ENCODE measurements at places on chromosomes 3 and 15. TPM values are rescaled to one million over a fixed set of nuclear protein-coding genes. Genes with fewer than 3 reads are reported as not detected.
A peak's percentile ranks its signal among the peaks of the same experiment; 100 is the strongest.

DNA sequence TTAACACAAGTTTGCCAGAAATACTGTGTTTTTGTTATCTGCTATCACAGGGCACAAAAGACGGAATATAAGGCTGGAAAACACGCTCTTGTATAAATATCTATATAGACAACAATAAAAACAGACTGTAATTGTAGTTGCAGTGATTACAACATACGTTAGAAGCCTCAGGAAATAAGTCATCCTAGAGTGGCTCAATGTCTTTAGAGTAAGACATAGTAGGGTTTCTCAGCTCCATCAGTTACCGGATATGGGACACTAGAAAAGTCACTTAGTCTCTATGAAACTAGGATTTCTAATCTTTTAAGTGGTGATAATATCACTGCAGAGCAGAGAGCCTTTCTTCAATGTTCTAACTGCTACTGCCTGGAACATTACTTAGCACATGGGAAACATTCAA, 208.8 kb downstream of the STAG1 start:
- DNase-seq = no peak

DNA sequence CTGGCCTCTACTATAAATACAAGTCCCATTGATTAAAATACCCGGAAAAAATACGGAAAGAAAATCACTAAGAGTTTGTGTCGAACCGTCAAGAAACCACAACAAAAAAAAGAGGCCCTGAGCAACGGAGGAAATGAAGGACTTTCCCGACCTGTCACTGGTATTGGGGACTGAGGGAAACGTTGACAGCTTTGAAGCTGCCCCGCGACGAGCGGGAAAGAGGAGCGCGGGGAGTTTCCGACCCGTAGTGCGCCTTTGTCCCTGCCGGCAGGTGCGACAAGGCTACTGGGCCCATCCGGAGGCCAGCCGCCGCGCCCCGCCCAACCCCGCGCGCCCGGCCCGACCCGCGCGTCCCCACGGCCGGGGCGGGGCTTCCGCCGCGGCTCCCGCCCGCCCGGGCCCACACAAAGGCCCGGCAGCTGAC, 416 bp downstream of the PBRM1 start:
- peak; percentile 62 for DNase-seq

DNA sequence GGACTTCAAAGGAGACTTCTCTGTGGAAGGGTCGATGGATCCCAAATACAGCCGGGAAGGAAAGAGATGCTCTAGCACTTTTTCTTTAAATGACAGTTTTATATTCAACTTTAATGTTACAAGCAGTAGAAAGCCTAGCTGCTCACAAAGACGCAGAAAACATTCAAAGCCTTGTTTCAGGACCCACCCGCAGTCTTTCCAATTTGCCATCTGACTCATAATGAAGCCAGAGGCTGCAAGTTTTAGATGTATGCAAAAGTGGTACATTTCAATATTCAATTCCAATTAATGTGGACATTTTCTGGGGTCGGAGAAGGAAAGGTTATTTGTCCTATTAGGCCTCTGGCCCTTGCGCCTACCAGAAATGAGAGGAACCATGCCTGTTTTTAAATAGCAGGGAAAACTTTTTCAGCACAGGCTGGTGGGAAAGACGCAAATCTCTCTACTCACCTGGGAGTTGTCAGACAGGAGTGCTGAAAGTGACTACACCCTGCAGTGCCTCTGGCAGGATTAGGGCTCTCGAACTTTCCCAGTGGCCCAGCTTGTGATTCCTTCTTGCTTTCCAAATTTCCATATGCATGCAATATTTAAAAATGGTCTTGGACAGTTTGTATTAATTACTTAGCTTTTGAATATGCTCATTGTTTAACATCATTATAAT, 117.4 kb upstream of the MBNL1 start:
- DNase-seq = no peak

DNA sequence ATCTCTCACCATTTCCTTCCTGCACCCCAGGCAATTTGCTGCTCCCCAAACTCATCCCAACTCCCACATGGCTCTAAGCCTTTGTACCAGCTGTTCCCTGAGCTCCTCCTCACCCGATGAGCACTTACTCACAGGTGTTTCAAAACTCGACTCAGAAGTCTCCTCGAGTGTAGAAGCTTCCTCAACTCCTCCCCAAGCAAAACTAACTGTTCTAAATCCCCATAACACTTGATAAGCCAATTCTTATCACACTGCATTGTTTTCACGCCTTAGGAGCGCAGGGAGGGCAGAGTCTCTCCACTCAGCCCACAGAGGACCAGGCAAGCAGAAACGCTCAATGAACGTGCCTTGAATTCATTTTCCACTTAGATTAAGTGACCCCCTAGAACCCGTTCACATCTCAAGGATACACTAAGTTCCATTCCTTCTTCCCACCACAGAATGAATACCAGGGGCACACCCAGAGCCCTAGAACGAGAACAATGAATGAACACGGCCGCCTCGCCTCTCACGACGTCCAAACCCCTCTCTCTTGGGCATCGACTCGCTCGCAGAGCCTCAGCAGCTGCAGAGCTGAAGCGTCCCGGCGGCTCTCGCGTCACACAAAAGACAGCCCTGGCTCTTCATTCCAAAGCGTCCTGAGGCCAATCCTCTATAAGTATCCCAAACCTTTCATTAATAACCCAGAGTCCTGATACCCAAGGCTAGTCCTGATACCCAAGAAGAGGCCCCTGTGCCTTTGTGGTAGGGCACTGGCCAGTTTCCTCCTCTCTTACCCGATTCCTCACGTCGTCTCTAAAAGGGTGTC, 1.1 kb downstream of the RAF1 start:
- peak; percentile 35 for DNase-seq

- no peak for DNase-seq
Observed at GRCh38 chr15:39819533-39819932, 36.9 kb upstream of the FSIP1 start.

GRCh38 chr15:59885832-59886231, 118.3 kb upstream of the FOXB1 start:
- DNase-seq = no peak

DNA sequence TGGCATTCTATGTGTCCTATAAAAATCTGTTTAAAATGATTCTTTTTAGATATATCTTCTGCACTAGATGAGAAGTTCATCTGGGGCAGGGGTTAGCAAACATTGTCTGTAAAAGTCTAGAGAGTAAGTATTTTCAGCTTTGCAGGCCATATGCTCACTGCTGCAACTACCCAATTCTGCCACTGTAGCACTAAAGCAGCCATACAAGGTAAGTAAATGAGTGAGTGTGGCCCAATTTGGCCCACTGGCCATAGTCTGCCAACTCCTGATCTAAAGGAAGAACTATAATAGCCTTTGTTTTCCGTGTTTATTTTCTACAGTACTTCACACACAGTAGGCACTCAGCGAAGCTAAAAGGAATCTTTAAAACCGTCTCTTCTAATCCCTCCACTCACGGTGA, 42.3 kb downstream of the DLG1 start:
- DNase-seq = no peak

DNA sequence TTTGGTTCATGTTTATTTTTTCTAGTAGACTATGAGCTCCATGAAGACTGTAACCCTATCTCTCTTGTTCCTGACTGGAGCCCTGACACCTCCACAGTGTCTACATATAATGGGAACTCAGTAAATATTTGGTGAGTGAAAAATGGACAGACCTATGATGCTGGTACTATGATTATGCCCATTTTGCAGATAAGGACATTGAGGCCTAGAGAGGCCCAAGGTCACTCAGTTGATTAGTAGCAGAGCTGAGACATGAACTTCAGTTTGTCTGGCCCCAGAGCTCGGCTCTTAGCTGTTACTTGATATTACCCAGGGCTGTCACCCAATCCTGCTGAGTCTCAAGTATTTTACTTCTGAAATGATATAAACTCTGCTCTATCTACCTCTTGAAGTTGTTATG, 5.5 kb downstream of the EFCAB12 start:
- DNase-seq = no peak

- DNase-seq = no peak
Observed at GRCh38 chr3:66101901-66102300, 63.2 kb upstream of the MAGI1 start.

DNA sequence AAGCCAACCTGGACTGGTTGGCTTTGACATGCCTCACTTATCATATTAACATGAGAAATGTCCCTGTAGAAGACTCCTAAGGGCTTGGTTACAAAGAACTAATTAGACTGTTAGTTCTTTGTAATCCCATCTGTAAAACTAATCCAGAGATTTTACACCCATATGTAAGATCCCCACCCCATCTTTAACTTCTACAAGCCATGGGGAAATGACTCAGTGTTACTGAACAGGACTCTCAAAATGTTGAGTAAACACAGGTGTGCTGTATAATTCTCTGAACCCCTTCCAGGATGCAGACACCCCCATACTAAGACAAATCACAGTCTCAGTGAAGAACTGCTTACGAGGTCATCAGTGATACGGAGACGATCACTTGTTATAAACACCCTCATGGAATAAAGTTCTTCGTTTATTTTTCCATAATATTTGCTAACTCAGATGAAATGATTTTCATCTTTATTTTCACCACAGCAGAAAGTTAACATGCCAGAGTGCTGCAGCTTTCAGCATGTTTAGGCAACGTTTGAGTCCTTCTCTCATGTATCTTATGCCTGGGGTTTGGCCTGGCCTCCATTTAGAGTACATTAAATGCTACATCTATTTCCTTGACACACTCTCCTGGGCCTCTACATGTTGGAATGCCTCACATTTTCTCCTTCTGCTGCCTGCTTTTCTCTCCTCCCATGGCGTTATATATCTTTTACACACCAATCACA, 55.3 kb upstream of the LEKR1 start:
- no peak for DNase-seq

DNA sequence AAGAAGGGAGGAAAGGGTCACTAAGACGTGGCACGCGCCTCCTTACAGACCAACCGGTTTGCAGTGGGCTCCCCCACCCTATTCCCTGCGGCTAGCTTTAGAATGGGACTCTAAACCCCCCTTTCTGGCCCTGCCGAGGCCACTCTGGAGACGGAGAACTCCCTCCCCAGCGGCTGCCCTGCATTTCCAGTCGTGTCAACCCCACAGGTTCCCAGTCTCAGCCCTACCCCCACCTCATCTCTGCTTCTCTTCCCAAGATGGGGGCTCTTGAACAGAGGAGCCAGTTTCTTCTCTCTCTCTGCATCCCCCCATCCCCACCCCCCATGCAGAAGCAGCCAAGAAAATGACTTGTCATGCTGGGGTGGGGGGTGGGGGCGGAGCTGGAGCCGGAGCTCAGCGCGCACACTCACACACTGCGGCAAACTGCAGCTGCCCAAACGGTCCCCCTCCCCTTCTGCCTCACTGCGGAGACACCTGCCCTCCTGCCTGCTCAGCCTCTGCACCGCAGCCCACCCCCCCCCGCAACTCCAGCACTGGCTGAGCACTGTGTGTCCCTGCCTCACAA, 871 bp downstream of the MAP1A start:
- DNase-seq = peak; percentile 45

- no peak for DNase-seq
Observed at GRCh38 chr3:160278210-160278609, 53.0 kb downstream of the C3orf80 start.

- no peak for DNase-seq
Observed at GRCh38 chr15:49379996-49380395, 43.0 kb upstream of the FGF7 start.

- DNase-seq = no peak
Observed at GRCh38 chr3:53880396-53881345, 1.3 kb downstream of the ACTR8 start.

DNA sequence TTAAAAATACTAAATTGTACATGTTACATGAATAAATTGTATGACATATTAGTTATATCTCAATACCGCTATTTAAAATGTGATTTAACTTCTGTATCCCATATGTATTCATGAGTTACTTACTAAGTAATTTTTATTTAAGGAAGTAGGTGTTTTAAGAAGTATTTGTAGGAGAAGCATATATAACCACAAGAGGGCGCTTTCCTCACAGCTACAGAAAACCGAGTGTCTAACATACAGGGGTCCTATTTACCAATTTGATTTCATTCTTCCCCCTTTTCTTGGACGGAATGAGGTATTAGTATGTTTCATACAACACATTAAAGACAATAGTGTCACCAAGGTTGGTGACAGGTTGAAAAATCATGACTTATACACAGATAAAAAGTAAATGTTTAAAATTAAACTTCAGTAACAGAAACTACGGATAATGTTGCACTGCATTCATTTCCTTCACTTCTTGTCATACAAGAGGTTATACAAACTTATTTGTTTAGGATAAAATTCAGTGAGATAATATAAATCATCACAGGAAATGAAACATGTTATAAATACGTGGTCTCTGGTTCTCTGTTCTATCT, 253.6 kb downstream of the MAGI1 start:
- DNase-seq = peak; percentile 32

- DNase-seq = no peak
Observed at GRCh38 chr15:28974142-28974541, 88.4 kb downstream of the APBA2 start.

GRCh38 chr15:45429941-45430792, 51.8 kb upstream of the GATM start:
- peak; percentile 32 for DNase-seq

DNA sequence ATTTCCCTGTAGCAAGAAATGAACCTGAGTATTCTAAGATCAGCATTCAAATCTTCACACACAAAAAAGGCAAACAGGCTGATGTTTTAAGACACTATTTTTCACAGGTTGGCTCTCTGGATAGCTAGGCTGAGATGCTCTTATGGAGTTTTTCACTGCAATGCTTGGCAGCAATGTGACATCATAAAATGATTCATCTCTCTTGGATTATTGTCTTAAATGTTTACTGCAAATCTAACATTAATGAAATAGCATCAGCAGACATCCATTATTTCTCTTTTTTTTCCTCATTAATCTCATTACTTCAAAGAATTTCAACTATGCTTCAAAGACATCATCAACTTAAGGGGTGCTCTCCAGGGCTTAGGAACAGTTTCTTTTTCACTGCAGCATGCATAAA, 23.6 kb upstream of the SSUH2 start:
- no peak for DNase-seq

ACP3 gene
- polyA plus RNA-seq = 5.4 TPM

GRAMD2A gene
- 9.6 TPM for polyA plus RNA-seq

KLHL40 gene
- not detected for polyA plus RNA-seq

CLDN18 gene
- polyA plus RNA-seq = 59.9 TPM

MAP6D1 gene
- polyA plus RNA-seq = 1.2 TPM

CTXND1 gene
- 19.7 TPM for polyA plus RNA-seq

SPSB4 gene
- 8.6 TPM for polyA plus RNA-seq

CASR gene
- polyA plus RNA-seq = 0.13 TPM

All from right lung (tissue), 10 donors.